Upper lobe of right lung (tissue), 1 donor: ENCODE measurements at places on chromosomes 11 and 22.

- DNase-seq: no peak
These were observed 134.7 kb downstream of the JRKL start for GRCh38 chr11:96524475-96524874.

DNA sequence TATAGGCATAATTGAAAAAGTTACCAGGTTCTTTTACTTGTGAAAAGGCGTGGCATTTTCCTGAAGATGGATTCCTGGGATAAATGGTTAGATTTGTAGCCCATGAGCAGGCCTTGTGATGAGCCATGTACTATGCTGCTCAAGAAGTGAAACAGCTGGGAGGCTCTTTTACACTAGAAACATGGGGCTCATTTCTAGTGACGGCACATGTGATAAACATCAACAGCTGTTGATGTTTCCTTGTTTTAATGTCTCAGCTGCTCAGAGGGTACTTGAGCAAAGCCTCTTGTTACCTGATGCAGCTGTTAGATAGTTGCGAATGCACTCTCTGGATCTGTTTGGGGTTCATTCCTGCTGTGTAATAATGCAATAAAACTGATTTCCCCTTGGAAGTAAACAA, 396.8 kb downstream of the GUCY1A2 start:
- DNase-seq: no peak

GRCh38 chr11:118227865-118228785, 3.3 kb upstream of the JAML start:
- no peak for DNase-seq

GRCh38 chr11:26144291-26144690, 187.6 kb upstream of the ANO3 start:
- no peak for DNase-seq

GRCh38 chr11:82663535-82663934, 70.1 kb downstream of the FAM181B start:
- DNase-seq: no peak

GRCh38 chr11:35990170-35990569, 46.3 kb downstream of the LDLRAD3 start:
- no peak for DNase-seq

- DNase-seq: no peak
These were observed 32.2 kb upstream of the SESN3 start for GRCh38 chr11:95262994-95263765.

DNA sequence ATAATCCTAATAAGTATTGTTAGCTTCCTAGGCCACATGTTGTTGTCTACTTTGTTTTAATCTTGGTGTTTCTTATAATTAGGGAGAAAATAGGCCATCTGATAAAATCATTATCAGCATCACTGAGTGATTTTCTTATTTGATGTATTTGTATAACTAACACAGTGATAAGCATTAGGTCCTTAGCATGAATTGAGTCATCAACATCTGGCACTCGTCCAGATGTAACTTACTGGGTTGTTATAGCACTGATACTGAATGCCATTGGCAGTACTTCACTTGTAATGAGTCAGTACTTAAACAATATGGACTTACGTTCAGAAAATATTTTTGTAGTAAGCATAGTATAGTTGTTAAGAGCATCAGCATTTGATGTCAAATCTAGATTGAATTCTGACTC, 16.2 kb downstream of the API5 start:
- no peak for DNase-seq

DNA sequence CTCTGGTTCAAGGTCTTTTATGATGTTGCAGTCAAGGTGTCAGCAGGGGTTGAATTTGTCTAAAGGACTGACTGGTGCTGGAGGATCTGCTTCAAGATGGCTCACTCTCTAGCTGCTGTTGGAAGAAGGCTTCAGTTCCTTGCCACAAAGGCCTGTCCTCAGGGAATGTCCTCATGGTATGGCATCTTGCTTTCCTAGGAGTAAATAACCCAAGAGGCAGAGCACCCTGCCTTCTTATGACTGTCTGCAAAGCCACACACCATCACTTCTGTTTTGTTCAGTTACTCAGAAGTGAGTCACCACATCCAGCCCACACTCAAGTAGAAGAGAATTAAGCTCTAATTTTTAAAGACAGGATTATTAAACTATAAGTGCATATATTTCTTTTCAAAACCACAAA, 45.2 kb downstream of the PLAAT5 start:
- DNase-seq: no peak

GRCh38 chr11:12216041-12216451, 105.7 kb downstream of the MICAL2 start:
- DNase-seq: no peak

DNA sequence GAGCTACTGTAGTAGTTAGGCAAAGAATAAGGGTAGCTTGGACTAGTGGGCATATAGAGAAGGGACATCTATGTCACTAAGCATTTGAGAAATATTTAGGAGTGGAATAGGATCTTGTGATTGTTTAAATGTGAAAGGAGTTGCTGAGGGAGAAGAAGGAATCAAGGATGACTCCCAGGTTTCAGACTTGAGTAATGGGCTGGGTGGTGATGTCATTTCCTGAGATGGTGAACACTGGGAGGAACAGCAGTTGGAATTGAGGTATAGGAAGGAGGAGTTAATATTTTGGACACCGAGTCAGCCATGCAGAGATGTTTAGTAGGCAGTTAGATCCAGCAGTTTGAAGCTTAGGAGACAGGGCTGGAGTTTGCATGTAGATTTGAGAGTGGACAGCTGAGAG, 40.1 kb downstream of the REXO2 start:
- no peak for DNase-seq

- DNase-seq: no peak
These were observed 127.6 kb upstream of the BMAL1 start for GRCh38 chr11:13149991-13150390.

GRCh38 chr11:96228910-96229309, 114.1 kb downstream of the MAML2 start:
- DNase-seq: no peak

- no peak for DNase-seq
These were observed 9.1 kb downstream of the HPS5 start for GRCh38 chr11:18312663-18313420.

DNA sequence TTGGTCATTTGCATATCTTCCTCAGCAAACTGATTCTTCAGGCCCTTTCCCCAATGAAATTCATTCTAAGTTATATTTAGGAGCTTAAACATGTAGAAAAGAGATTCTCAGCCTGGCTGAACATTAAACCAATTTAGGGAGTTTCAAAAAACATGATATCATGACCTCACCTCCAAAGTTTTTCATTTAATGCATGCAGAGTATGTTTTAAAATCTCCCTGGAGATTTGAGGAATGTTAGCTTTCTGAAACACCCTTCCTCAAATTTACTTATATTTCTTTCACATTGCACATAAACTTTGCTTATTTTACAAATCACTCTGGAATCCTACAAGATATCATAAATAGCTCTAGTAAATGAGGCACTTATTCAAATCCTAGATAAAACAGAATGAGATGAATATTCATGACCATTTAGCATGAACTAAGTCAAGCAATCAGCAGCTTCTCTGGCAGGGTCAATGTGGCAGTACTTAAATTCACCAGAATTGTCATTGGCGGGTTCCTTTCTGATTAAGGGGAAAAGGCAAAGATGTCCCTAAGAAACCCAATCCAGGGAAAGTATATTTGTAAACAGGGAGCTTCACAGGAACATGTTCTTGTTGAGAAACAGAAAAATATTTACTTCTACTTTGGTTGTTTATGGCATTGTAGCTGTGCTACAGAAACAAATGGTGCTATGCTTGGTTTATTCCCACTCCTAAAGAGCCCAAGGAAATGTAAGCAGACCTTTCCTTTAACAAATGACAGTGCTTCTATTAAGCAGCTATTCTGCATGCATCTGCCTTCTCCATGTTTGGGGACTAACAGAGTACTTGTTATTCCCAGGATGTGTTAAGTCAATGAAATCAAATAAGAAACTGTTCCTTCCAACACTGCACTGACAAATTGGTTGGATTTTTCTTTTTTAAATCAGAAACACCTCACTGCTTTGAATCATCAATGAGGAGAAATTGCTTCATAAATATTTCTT, 162.3 kb downstream of the C11orf87 start:
- DNase-seq: no peak

DNA sequence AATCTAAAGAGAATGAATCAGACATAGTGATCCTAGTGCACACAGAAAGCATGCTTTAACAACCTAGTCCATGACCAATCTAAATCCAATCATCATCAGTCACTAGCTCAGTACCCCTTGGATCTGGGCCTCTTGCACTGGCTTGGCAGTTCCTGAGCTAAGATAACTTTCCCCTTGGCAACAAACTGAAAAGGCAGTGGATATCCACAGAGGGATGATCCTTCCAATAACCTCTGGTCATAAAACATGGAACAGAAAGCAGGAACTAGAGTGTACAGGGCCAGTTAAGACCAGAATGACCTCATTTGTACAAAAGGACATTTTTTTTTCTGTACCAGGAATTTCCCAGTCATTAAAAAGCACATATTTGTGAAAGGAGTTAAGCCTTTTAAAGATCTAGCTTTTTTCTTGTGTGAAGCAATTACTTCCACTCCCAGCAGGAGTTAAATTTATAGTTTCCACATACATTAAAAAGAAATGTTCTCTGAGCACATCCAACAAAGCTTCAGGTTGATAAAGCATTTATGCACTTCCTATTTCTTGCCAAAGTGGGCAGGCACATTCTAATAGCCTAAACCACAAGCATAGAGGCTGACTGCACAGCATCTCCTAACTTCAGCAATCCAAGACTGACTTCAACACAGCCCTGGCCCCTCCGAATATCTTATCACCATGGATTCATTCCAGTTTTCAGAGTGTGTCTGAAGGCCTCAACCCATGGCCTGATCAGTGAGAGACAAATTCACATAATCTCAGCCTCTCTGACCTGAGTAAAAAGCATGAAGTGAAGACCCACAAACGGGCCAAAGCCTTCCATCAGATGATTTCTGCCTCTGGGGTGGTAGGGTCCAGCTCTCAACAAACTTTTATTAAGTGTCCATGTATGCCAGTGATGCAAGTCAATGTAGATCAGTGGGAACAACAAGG, 29.9 kb downstream of the GUCY1A2 start:
- DNase-seq: no peak

- DNase-seq: no peak
These were observed 15.6 kb upstream of the JAM3 start for GRCh38 chr11:134052988-134053945.

- DNase-seq: peak; percentile 79
These were observed at the start of gene MRGPRF for GRCh38 chr11:69013009-69013951. TSS of gene MRGPRF (minus strand) at chr11:69013246. CDS start at chr11:69009901, 3,345 bp downstream.

GRCh38 chr11:116348226-116348625, 424.6 kb downstream of the BUD13 start:
- no peak for DNase-seq

- peak; percentile 80 for DNase-seq
These were observed 141.2 kb upstream of the TIMP3 start for GRCh38 chr22:32660292-32660691.
